ENCODE measurements at places on chromosomes 1 and 21. TPM values are rescaled to one million over a fixed set of nuclear protein-coding genes. Genes with fewer than 3 reads are reported as not detected.

The MATN1 gene
- under 0.01 TPM for total RNA-seq

The NUAK2 gene
- 2.6 TPM for total RNA-seq

The KCNA10 gene
- not detected for total RNA-seq

The CNR2 gene
- total RNA-seq, result not detected

The TPTE gene
- not detected for total RNA-seq

The RAB42 gene
- total RNA-seq, result 3.2 TPM

The RNF11 gene
- 83.5 TPM for total RNA-seq

The FOXD2 gene
- under 0.01 TPM for total RNA-seq

The SF3B4 gene
- 8.3 TPM for total RNA-seq

The IPO9 gene
- 15.7 TPM for total RNA-seq

The DNAH14 gene
- total RNA-seq, result 3.5 TPM

The IL24 gene
- total RNA-seq, result not detected

The FAAH gene
- total RNA-seq, result 1.6 TPM

The SAMD13 gene
- total RNA-seq, result 1.7 TPM

Measured in lung microvascular endothelial cell (primary cell).